Activated naive CD4-positive, alpha-beta T cell treated with anti-CD3 and anti-CD28 coated beads, Interleukin-2, amount 10 ng/mL, durations not matched to agents 7 days and 5 days (primary cell): ENCODE measurements at places on chromosomes 16 and 17.

- no peak overlapping the region for H3K27ac ChIP-seq
- H3K36me3 ChIP-seq: no peaks in the 10 kb centered on the region
- DNase-seq: no peak
Observed at GRCh38 chr16:53042235-53042701, 10.4 kb downstream of the CHD9NB start.

- no peaks in the 10 kb centered on the region for H3K36me3 ChIP-seq
- H3K27me3 ChIP-seq: peaks cover 3% of the 10 kb centered on the region
- no peak for DNase-seq
- H3K4me1 ChIP-seq: no peaks in the 10 kb centered on the region
Observed at GRCh38 chr17:73359987-73360410, 48.2 kb upstream of the CDC42EP4 start.

DNA sequence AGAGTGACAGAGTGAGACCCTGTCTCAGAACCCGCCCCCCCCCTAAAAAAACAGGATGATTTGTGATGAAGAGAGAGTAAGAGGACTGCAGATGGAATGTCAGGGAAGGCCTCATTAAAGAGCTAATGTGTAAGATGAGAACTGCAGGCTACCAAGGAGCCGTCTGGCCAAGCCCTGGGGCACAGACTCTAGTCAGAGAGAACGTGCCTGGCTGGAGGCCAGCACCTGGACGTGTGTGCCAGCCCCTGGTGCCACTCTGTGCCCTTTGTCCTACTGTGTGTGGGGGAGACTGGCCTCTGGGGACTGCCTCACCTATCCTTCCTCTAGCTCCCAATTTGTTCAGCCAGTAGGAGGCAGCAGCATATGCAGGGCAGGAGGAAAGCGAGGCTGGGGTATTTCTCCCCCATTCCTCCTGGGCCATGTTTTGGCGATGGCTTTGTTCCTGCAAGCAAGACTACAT lies 37.1 kb downstream of the KNOP1 start:
- no peak for DNase-seq
- H3K27me3 ChIP-seq: no peaks in the 10 kb centered on the region
- H3K4me3 ChIP-seq: no peak overlapping the region
- peaks cover 41% of the 10 kb centered on the region for H3K36me3 ChIP-seq

DNA sequence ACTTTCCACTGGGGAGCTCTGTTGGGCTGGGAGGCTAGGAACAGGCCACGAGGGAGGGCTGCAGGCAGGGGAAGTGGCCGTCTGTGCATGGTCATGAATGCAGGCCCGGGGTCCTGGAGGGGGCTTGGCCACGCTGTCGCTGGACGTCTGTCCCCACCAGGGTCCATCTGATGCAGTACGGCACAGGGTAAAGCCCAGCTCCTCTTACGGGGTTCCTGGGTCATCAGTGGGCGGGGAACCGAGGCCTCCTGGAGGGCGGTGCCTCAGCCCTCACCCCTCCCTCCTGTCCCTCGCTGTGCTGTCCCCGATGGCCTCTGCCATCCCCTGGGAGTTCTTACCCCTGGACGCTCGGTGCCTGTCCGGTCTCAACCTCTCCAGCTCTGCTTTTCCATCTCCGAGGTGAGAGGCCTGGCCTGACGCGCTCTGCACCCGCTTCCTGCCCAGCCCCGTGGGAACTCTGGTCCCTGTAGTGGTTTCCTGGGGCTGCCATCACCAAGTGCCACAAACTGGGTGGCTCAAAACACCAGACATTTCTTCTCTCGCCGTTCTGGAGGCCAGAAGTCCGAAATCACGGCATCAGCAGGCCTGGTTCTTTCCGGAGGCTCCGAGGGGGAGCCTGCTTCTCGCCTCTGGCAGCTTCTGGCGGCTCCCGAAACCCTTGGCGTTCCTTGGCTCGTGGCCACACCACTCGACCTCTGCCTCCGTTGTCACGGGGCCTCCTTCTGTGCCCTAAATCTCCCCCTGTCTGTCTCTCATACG lies 182.8 kb downstream of the SEC14L1 start:
- peak; percentile 48 for DNase-seq
- H3K27ac ChIP-seq: no peak overlapping the region
- H3K36me3 ChIP-seq: no peaks in the 10 kb centered on the region
- H3K4me1 ChIP-seq: peaks cover 69% of the 10 kb centered on the region
- no peak overlapping the region for H3K4me3 ChIP-seq

DNA sequence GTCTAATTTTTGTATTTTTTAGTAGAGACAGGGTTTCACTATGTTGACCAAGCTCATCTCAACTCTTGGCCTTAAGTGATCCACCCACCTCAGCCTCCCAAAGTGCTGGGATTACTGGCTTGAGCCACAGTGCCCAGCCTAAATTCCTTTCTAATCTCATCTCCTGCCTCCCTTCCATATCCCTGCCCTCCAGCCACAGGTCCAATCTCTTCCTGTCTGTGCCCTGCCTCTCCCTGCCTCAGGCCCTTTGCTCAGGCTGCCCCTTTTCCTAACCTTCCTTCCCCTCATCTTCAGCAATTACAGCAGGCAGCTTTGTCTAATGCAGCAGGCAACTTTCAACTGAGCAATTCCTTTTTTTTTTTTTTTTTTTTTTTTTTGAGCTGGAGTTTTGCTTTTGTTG lies 46.8 kb downstream of the CFAP20 start:
- no peak for DNase-seq
- no peak overlapping the region for H3K27ac ChIP-seq
- H3K27me3 ChIP-seq: peaks cover 8% of the 10 kb centered on the region
- no peaks in the 10 kb centered on the region for H3K36me3 ChIP-seq
- H3K4me3 ChIP-seq: no peak overlapping the region

- H3K36me3 ChIP-seq: no peaks in the 10 kb centered on the region
- peaks cover 13% of the 10 kb centered on the region for H3K27me3 ChIP-seq
- no peak overlapping the region for H3K4me3 ChIP-seq
- H3K4me1 ChIP-seq: peaks cover 6% of the 10 kb centered on the region
- DNase-seq: no peak
- no peak overlapping the region for H3K27ac ChIP-seq
Observed at GRCh38 chr17:28484296-28484695, 10.9 kb downstream of the SLC13A2 start.

GRCh38 chr17:40015998-40016985 lies 1.1 kb downstream of the CSF3 start:
- H3K4me3 ChIP-seq: no peak overlapping the region
- H3K36me3 ChIP-seq: peaks cover 7% of the 10 kb centered on the region
- DNase-seq: no peak
- H3K27ac ChIP-seq: peak overlapping the region; percentile 80
- peaks cover 30% of the 10 kb centered on the region for H3K27me3 ChIP-seq
